CD4-positive, alpha-beta T cell treated with Interleukin-15 for 4 hours (primary cell): ENCODE measurements at places on chromosomes 16 and 17.

- DNase-seq, result no peak
These were observed 467.7 kb downstream of the CDH11 start for GRCh38 chr16:64654178-64654577.

DNA sequence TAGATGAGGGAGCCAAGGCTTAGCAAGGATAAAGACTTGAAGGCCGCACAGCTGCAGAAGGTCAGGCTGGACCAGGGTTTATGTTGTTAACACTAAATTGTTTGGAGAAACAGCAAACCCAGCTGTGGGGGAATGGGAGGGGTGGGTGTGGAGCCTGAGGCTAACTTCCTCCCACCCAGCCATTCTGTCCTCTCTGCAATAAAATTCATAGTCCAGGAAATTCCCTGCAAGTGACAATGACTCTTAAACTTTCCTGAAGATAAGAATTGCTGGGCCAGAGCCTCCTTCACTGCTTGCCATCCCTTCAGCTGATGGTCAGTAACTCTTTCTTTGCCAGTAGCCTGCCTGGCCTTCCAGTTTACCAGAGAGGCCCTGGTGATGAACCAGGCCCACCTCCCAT is 19.4 kb upstream of the ATP5MC1 start:
- no peak for DNase-seq

GRCh38 chr17:59375857-59376256 is 44.4 kb downstream of the YPEL2 start:
- no peak for DNase-seq

- no peak for DNase-seq
These were observed 15.3 kb downstream of the ENGASE start for GRCh38 chr17:79089720-79090442.

GRCh38 chr16:86621966-86622365 is 43.6 kb downstream of the FOXL1 start:
- DNase-seq, result no peak

GRCh38 chr17:80931421-80932265 is 60.0 kb upstream of the CHMP6 start:
- no peak for DNase-seq

- DNase-seq, result peak; percentile 21
These were observed 135.8 kb downstream of the SKAP1 start for GRCh38 chr17:48294020-48294805.

DNA sequence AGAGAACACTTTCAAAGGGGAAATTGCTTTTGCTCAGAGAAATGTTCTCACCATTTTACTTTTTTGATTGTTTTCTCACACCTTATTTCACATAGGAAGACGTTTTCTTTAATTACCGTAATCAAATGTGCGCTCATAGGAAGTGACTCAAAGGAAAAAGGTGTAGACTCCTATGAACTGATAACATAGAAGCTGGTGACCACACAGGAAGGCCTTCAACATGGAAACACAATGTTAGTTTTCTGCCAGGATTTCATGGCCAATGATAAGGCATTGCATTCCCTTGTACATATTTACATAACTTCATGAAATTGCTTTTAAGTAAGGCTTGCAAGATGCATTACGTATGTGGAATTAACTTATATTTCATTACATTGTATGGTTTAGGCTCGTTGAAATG is 40.9 kb upstream of the KCNJ16 start:
- no peak for DNase-seq

DNA sequence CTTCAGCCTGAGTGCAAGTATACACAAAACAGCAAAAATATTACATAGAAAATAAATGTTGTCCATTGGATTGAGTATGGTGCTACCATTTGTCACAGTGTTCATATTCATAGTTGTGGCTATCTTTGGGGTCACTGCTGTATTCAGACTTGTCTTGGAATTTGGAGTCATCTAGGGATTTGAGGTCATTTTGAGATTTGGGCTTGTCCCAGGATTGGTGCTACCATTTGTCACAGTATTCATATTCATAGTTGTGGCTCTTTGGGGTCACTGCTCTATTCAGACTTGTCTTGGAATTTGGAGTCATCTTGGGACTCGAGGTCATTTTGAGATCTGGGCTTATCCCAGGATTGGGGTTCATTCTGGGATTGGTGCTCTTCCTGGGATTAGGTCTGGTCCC is 24.8 kb downstream of the OMG start:
- DNase-seq, result no peak

DNA sequence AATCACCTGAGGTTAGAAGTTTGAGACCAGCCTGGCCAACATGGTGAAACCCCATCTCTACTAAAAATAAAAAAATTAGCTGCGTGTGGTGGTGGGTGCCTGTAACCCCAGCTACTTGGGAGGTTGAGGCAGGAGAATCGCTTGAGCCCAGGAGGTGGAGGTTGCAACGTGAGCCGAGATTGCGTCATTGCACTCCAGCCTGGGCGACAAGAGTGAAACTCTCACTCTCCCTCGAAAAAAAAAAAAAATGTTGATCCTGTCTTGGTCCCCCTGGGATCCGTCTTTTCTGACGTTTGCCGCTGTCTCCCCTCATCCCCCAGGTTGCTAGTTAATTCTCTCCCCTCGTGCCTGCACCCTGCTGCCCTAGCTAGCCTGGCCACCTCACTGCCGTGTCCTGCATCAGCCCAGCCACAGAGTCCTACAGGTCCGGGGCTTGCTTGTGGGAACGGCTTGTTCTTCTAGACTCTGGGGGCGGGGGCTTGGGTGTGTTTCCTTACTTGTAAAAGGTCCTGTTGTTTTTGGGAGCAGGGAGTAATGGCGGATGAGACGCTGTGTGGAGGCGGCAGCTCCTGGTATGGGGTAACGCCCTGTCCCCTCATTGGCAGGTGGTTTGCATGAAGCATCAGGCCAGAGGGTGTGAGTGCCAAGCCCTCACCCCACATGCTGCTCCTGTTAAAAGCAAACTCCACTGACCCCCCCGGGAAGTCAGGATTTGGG is 44.6 kb downstream of the PGS1 start:
- DNase-seq, result no peak

DNA sequence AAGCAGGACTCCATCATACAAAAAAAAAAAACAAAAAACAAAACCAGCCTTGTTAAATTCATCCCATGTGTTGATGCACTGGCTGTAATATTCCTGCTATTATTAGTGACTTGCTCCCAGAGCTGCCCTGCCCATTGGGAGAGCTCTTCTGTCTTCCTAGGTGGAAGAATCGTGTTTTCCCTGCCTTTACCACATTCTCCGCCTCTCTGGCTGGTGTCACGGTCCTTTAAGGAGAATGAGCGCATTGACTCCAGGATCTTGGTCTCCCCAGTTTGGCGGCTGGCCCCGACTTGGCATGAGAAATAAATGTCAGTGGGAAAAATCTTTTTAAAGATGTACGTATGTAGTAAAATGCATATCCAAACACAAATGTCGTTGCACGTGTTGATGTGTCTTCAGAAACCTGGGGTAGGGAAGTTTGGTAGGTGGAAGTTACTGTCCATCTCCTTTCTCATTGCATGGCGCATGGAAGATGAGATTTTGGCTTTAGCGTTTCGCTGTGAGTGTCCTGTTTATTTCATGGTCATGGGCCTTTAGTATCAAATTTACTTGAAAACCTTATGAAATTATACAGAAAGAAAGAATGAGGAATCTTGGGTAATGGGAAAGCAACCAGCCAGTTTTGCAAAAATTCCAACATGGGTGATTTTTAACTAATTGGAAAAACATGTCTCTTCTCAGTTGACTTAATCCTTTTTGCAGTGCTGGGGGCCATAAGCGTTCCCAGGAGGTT is 15.5 kb downstream of the RMI2 start:
- no peak for DNase-seq

DNA sequence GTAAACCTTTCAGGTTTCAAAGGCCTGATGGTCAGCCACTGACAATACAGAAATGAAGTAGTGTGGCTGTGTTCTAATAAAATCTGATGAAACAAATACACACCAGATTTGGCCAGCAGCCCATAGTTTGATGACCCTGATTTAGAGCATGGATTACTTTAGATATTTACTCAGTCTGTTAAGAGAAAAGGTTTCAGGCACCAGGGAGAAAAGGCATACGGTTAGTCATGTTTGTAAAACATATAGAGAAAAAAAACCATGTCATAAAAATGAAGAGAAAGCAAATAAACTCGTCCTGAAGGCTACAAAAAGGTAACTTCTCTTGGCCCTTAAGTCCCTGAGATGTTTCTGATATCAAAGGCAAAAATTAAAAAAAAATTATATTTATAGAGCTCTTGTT is 112.1 kb downstream of the ADAMTS18 start:
- DNase-seq, result no peak

- DNase-seq, result no peak
These were observed 1.2 kb downstream of the SEPHS2 start for GRCh38 chr16:30444231-30445148.

GRCh38 chr16:10850478-10850850 is 26.5 kb upstream of the CIITA start:
- DNase-seq, result no peak

DNA sequence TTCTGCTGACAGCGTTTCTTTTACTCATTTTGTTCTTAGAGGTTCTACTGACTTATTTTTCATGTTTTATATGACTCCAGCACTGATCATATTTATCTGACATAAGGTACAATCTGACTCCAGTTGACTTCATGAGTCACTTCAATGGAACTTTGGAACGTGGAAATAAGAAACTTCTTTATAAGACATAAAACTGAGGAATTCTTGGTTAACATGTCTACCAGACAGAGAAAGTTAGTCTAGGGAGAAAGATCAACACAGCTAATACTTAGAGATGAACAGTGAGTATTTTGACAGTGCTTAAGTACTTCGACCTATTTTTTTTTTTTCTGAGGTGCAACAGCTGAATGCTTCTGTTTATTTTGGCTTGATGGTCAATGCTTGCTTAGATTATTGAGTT is 679.5 kb downstream of the KCNJ2 start:
- DNase-seq, result no peak

DNA sequence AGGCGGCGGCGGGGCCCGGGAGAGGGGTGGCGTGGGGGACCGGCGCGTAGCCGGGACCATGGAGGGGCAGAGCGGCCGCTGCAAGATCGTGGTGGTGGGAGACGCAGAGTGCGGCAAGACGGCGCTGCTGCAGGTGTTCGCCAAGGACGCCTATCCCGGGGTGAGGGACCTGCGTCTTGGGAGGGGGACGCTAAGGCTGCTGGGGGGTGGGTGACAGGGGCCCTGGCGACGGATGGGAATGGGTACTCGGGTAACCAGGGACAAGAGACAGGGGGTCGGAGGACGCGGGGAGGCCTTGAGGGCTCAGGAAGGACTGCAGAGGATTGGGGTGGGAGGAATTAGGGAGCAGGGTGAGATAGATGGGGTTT is 243 bp downstream of the RND2 start:
- DNase-seq, result no peak

GRCh38 chr17:77467521-77467920 is 326.8 kb downstream of the SEC14L1 start:
- DNase-seq, result no peak

- no peak for DNase-seq
These were observed 28.5 kb upstream of the VAT1L start for GRCh38 chr16:77759821-77760220.

DNA sequence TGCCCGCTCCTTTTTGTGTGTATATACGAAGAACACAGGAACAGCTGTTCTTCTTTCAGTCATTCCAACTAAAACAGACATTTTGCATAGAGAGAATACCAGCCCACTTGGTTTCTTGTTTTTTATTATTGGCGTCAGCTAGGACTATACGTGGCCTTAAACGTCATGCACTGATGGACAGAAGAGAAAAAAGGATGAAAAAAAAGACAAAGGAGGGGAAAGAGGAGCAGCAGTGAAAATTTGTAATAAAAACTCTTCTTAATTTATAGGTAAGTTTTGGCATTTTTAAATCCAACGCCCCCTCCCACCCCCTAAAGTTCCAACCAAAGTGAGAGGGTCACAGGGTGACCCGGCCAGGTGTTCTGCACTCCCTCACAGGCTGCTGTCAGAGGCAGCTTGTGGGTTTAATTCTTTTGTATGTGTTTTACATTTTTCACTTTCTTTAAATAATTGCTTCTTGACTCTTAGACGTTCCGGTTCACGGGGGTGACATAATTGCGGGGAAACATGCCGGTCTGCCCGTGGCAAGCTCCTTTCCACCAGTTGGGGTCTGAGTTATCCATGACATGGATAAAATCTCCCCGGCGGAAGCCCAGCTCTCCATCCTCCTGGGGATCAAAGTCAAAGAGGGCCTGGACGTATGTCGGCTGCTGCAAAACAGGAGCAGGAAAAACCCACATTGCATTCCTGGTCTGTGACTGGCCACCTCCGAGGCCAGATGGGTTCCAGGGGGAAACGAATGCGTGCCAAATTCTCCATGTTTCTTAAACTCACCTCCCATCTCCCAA is 30.9 kb upstream of the SLC25A19 start:
- DNase-seq, result no peak

DNA sequence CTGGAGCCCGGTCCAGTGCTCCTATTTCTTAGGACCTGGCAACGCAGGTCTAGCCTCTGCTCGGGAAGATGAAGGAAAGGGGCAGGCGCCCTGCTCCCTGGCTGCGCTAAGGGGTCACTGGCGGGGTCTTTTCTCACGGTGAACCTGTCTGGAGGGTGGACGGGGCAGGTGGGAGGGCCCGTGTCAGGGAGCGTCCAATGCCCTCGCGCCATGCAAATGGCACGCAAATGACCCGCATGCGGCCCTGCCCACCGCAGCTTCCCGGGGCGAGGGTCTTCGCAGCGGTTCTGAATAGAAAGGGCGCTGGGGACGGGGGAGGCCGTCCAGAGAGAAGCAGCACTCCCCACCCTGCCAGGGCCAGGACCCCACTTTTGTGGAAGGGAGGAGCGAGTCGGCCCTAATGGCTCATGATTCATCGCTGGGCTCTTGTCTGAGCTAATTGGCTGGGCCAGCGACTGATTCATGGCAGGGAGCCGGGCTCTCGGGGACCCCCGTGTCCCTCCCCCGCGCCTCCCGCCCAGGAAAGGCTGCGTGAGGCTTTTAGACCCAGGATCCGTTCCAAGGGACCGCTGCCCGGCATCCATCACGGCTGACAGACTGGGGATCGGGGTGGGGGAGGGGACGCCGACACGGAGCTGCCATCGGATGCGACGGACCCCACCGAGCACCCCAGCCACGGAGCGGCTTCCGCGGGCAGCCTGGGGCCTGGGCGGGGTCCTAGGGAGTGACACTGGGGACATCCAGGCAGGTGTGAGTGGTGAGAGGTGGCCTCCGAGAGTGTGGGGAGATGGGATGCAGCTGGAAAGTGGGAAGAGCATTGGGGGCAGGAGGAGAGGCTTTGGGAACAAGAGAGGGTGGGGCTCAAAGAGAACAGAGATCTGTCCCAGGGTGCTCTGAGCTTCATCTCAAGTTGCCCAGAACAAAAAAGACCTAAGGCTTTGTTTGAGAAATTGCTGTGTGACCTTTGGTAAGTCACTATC is 25.0 kb upstream of the NGFR start:
- DNase-seq, result no peak

- DNase-seq, result no peak
These were observed 13.5 kb upstream of the MYH10 start for GRCh38 chr17:8643855-8644506.

DNA sequence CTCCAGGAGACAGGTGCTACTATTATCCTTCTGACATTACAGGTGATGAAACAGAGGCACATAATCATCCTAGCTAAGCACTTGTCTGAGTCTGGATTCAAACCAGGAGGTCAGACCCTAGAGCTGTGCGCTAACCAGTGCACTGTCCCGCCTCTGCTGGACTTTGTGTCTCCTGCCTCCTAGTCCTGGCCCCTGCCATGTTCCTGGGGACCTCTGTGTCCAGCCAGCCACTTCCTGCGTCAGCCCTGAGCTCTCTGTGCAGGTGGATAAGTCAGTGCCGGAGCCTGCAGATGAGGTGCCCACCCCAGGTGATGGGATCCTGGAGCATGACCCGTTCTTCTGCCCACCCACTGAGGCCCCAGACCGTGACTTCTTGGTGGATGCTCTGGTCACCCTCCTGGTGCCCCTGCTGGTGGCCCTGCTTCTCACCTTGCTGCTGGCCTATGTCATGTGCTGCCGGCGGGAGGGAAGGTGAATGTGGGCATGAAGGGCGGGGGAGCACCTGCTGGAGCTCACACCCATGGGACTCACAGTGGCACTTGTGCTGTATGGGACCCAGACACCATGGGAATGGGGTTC is 4.2 kb downstream of the SGCA start:
- DNase-seq, result no peak
